ENCODE measurements at places on chromosomes 3 and 15.

DNA sequence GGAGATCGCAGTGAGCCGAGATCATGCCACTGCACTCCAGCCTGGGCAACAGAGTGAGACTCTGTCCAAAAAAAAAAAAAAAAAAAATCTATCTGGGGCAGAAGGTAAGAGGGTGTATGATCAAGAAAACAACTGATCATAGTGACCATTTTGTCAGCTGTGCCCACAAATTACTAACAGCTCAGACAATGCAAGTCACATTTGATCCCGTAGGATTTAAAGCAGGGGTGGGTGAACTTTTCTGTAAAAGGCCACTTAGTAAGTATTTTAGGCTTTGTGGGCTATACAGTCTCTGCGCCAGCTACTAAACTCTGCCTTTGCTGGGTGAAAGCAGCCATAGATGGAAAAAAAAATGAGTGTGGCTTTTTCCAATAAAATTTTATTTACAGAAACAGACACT is 57.6 kb upstream of the ABI3BP start:
- DNase-seq = no peak

- no peak for DNase-seq
Observed at GRCh38 chr15:79078763-79079410, 11.7 kb downstream of the RASGRF1 start.

GRCh38 chr3:133469140-133469731 is 69.4 kb downstream of the BFSP2 start:
- DNase-seq = no peak

DNA sequence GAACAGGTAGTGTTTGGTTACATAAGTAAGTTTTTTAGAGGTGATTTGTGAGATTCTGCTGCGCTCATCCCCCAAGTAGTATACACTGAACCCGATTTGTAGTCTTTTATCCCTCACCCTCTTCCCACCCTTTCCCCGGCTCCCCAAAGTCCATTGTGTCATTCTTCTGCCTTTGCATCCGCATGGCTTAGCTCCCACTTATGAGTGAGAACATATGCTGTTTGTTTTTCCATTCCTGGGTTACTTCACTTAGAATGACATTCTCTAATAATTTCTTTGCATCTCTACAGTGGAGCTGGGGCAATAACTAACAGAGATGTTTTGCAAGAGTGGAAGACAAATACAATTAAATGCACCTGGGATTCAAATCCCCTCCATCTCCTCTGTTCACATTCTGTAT is 93.2 kb downstream of the TP63 start:
- DNase-seq = no peak

GRCh38 chr15:66456211-66456610 is 41.4 kb downstream of the SNAPC5 start:
- DNase-seq = no peak

DNA sequence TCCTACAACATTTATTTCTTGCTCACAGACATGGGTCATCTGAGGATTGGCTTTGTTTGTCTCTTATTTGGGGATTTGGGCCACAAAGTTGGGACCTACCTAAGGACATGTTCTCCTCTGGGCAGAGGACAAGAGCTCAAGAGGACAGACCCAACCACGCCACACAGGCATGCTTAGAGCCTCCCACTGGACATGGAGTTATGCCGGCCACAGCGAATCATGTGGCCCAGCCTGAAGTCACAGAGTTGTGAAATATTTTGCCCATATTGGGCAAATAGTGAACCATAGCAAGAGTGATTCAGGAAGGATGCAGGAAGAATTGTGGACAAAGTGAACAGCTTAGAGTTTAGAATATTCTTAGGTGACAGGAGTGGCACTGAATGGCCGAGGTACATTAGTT is 9.9 kb downstream of the TRAK1 start:
- peak; percentile 71 for DNase-seq

GRCh38 chr15:63434576-63435186 is 53.0 kb upstream of the CA12 start:
- DNase-seq = no peak

DNA sequence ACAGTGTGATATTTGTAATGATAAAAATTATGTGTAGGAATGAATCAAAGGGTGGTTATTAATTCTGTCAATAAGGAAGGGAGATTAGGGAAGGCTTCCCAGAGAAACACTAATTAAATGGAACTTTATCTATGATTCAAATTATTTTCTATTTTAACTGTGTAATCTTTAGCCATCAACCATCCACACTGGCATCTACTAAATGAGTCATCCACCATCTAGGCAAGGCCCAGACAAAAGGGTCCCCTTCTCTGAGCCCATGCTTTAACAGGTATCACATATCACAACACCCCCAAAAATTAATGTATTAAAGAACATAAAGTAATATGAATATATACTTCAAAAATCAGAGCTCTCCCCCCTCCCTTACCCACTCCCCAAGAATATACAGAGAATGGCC is 19.9 kb upstream of the TPM1 start:
- no peak for DNase-seq

- DNase-seq = no peak
Observed at GRCh38 chr15:101310161-101310480, 15.1 kb upstream of the SNRPA1 start.

GRCh38 chr15:81072551-81072950 is 61.5 kb upstream of the CFAP161 start:
- no peak for DNase-seq

DNA sequence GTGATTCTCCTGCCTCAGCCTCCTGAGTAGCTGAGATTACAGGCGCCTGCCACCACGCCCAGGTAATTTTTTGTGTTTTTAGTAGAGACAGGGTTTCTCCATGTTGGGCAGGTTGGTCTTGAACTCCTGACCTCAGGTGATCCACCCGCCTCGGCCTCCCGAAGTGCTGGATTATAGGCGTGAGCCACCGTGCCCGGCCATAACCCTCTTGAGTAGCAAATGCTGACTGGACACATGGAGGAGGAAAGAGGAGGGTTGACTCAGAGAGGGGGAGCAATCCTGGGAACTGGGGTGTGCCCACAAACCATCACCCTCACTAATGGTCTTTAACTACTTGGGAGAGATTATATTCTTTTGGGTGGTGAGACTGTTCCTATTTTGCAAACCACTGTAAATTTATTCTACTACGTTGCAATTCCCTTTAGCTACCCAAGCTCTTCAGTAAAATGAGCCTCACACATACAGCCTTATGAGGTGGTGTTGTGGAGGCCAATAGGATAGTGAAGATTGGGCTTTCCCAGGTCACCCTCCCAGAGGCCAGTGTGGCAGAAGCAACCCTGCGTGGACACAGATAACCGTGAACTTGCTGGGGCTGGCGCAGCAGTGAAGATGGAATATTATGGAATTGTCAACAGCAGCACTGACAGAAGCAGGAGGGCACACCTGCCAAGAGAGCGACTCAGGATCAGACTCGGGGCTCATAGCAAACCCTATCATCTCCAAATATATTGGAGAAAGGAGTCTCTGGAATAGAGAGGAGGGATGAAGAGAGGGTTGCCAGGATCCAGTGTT is 37.4 kb downstream of the TLNRD1 start:
- DNase-seq = no peak

DNA sequence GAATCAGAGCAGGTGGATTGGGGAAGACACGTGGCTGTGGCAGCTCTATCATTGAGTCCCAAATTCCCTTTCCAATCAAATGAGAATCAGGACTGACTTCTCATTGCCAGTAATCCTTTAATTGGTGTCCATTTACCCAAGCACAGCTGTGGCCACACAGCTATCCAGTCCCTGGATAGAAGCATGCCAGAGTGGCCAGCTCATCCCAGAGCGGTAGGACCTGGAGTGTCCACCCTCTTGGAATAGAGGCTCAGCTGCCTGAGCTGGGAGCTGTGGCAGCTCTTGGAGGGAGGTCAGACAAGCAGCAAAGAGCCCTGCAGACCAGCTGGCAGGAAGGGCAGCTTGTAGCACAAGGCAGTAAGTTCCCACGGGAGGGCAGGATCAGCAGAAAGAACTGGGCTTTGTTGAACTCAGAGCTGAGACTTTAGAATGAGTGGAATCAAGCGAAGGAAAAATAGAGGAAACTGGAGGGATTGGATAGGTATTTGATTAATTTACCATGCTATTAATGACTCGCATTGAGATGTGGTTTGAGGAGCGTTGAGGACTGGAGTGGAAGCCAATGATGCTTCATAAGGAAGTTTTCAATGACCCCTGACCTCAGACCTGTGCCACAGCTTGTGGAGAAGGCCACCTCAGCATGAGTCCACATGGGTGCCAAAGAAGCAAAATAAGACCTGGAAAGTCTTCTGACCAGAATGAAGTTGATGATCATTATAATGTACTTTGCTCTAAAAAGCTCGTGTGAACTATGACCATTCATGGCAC is 6.9 kb upstream of the ALPK3 start:
- DNase-seq = no peak

- DNase-seq = no peak
Observed at GRCh38 chr3:136840252-136840651, 21.3 kb downstream of the SLC35G2 start.

GRCh38 chr3:67719333-67719732 is 64.9 kb upstream of the SUCLG2 start:
- DNase-seq = no peak

DNA sequence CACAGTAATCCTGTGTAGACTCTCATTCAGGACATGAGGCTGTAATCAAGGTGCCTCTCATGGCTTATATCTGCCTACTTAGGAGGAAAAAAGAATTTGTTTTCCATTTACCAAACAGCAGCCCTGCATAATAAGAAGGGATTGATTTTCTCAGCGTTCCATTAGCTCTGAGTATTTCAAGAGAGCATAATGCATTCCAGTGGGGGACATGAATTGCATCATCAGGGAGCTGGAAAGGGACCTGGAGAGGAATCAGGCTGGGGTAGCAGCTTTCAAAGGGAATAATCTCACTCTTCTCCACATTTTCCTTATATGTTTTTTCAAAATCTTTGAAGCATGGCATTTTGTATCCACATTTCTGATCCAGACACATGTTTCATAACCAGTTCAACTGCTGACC is 150.6 kb upstream of the ANKRD28 start:
- DNase-seq = no peak

GRCh38 chr3:79364784-79365183 is 403.0 kb downstream of the ROBO1 start:
- DNase-seq = no peak

GRCh38 chr3:55792009-55792408 is 304.9 kb upstream of the WNT5A start:
- DNase-seq = no peak

DNA sequence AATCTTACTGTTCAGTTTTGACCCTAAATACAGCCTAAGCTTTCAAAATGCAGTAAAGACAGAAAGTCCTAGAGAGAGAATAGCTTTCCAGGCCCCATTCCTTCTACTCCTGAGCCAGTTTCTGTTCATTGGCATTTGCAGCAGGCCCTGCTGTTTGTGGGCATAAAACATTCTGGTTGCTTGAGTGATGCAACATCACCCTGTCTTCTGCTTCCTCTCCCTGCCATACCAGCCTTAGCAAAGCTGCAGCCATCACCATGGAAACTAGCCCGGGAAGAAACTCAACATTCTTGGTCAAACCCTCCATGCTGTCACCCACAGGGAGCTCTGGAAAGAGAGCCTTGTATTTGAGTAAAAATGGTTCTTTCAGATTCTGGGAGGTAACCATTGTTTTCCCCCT is 325.7 kb downstream of the MAGI1 start:
- no peak for DNase-seq

- DNase-seq = no peak
Observed at GRCh38 chr3:125647318-125648014, 52.2 kb upstream of the OSBPL11 start.

- no peak for DNase-seq
Observed at GRCh38 chr15:23566071-23566554, 639 bp downstream of the MKRN3 start.

GRCh38 chr3:12265508-12265907 is 23.4 kb upstream of the PPARG start:
- DNase-seq = peak; percentile 47

- no peak for DNase-seq
Observed at GRCh38 chr15:89835176-89835564, 20.5 kb upstream of the ANPEP start.

GRCh38 chr3:53082736-53083135 is 36.9 kb upstream of the SFMBT1 start:
- no peak for DNase-seq

DNA sequence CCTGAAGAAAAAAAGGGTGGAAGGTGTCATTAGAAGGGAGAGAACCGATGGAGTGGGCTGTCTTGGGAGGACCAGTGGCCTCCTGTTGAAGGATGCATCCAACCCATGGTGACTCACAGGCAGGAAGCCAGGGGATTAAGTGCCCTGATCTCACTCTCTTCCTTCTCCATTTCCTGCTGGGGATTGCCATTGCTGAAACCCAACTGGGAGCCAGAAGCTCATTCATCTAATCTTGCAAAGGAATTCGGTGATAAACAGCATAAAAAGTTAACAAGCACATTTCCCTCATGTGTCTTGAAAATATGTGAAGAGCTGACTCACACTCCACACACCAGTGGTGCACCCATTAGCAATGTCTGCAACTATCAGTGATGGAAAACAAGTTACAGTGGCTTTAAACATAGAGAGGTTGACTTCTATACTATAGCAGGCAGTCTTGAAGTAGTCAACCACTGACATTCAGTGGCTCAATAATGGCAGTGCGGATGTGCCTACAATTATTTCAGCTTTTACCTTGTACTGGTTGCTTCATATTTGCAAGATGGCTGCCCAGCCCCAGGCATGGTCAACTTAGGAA is 12.8 kb upstream of the CSRNP1 start:
- DNase-seq = peak; percentile 61

DNA sequence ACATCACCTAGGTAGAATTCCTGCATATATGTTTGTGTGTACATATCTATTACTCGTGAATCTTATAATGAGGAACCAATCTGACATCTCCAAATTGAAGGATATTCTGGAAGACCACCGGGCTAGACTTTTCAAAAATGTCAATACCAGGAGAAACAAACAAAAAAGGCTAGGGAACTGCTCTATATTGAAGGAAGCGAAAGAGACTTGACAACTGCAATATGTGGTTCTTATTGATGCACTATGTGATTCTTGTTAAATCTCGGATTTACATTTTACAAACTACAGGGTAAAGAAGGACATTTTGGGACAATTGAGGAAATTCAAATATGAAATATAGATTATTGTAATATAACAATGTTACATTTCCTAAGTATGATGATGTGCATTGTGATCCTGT is 137.5 kb upstream of the CCDC54 start:
- no peak for DNase-seq

- DNase-seq = no peak
Observed at GRCh38 chr3:25971736-25972135, 181.8 kb downstream of the OXSM start.

DNA sequence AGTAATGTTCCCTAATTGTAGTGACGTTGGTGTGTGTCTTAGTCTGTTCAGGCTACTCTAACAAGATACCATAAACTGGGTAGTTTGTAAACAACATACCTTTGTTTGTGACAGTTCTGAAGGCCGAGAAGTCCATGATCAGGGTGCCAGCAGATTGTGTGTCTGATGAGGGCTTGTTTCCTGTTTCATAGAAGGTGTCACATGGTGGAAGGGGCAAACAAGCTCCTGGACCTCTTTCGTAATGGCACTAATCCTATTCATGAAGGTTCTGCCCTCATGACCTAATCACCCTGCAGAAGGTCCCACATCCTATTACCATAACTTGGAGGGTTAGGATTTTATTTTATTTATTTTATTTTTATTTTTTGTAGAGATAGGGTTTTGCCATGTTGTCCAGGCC is 11.1 kb downstream of the ATXN7 start:
- DNase-seq = peak; percentile 68

GRCh38 chr3:123821920-123822319 is 62.2 kb downstream of the MYLK start:
- no peak for DNase-seq

GRCh38 chr3:185630182-185630622 is 44.1 kb downstream of the SENP2 start:
- no peak for DNase-seq
